Kidney (tissue), 22 donors: ENCODE measurements at places on chromosomes 5 and 9. TPM values are rescaled to one million over a fixed set of nuclear protein-coding genes. Genes with fewer than 3 reads are reported as not detected.

DNA sequence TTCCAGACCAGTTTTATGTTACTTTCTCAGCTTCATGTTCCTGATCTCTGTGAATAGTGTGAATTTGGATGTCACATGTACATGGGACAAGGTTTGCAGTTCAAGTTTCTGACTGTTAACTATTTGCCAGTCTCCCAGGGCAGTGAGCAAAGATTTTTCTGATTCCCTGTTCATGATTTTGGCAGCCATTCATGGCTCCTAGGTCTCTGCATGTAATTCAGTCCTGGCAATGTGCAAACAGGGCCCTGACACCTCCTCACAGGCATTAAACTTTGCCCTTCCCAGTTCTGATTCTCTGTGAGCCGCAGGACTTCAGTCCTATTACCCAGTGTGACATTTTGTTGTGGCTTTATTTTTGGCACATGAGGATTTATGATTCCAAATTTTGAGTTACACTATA lies 349.7 kb downstream of the ARRDC3 start:
- DNase-seq, result no peak

DNA sequence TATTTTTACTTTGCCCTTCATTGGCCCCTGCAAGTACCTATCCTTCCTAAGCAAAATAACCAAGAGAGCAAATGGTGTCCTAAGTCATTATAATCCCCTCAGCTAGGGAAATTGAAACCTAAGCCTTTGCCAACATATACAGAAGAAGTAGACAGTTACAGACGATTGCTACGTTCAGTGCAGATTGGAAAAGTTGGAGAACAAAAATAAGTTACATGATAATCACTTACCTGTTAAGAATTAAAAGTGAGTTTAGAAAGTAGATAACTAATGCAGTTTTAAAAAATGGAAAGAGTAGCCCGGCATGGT lies 244.8 kb downstream of the MPDZ start:
- DNase-seq, result no peak

GRCh38 chr9:70217029-70217428 lies 41.7 kb upstream of the SMC5 start:
- DNase-seq, result no peak

GRCh38 chr5:107301999-107302398 lies 368.7 kb downstream of the EFNA5 start:
- no peak for DNase-seq

- DNase-seq, result no peak
Measured at GRCh38 chr5:73198833-73199592, 26.0 kb downstream of the TMEM174 start.

DNA sequence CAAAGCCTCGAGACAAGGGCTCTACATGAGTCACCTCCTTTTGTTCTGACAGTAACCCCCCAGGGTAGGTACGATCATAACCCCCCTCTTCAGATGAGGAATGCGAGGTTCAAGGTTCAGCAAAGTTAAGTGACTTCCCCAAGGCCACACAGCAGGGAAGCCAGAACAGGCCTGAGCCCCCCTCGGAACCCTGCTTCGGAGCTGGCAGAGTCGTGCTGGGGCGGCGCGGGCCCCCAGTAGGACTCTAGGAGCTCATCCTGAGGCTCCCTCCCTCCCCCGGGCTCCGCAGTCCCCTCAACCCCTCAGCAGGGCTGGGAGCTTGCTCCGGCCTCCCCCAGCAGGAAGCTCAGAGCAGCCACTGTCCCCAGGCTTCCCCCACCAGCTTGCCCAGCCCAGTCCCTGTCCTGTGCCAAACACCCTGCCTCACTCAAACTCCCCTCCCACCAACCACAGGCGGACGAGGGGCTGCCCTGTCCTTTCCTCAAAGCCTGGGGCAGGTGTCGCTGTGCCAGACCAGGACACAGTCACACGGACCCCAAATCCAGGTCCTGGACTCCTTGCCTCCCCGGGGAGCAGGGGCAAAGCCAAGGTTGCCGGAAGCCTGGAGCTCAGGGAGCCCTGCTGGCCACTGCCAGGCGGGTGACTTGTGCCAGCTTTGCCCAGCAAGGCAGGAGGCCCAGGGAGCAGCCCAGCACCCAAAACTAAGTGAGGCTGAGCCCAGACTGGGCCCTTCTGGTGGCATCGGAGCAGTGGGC lies 5.1 kb downstream of the AGPAT2 start:
- no peak for DNase-seq

DNA sequence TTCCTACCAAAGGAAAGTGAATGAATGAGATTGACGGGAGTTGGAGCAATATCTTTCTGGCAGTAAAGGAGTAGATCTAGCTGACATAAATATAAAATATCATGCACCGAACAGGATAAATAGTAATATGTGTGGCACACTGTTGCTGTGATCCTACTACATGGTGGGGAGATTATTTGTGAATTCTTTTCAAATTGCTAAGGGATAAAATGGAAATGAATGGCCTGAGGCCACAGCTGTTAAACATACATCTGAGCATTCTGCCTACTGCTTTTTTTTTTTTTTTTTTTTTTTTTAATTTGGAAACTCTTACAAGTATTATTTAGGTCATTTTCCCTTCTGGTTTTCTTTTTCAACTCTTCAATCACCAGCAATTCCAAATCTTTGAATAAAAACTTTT lies 66.8 kb downstream of the MEF2C start:
- DNase-seq, result no peak

DNA sequence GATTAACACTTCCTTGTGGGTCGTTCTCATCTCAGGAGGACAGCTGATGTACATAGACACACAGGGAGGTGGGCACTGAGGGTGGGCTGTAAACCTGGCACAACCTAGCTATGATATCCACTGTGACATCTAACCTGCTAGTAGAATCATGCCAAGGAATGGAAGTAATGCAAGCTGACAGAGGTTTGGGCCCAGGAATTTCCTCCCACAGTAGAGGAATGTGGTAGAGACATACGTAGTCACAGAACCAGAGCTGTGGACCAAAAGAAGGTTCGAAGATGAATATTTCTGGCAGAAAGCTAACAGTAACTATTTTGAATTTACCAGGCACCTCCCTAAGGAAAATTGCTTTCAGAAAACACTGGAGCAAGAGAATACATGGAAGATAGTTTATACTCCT lies 15.2 kb upstream of the DNAJC25 start:
- no peak for DNase-seq

DNA sequence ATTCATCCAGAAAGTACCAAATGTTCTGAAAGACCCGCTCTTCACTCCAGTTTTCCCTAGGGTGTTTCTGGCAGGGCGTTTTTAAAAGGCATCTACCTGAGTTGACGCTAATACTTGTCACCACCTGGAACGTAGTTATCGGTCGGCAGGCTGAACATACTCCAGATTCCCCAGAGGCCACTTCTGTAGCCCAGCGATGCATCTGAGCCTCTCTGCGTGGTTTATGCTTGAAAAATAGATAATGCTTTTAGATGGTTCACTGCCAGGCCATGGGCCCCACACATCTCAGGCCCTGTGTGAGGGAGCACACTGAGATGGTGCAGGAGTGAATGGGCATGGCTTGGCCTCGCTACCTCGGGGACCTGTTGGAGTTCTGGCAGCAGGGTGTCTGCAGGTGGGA lies 33.0 kb upstream of the NCS1 start:
- DNase-seq, result no peak

- DNase-seq, result peak; percentile 45
Measured at GRCh38 chr9:69805962-69806515, 14.6 kb upstream of the CFAP95 start.

- DNase-seq, result no peak
Measured at GRCh38 chr5:137782984-137783536, 28.9 kb upstream of the HNRNPA0 start.

DNA sequence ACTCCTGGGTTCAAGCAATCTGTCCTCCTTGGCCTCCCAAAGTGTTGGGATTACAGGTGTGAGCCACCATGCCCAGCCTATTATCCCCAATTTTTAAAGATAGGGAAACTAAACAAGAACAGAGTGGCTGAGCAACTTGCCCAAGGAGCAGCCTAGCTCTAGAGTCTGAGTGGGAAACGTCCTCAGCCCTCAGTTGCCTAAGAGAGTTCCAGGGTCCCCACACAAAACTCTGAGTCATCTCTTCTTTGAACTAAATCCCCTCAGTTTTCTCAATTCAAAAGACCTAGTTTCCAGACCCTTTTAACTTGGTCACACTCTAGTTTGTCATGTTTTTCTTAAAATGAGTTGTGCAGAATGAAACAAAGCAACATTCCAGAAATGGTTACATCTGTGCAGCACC lies 33.5 kb downstream of the GGTA1 start:
- no peak for DNase-seq

GRCh38 chr5:120415985-120416384 lies 48.1 kb upstream of the PRR16 start:
- DNase-seq, result no peak

DNA sequence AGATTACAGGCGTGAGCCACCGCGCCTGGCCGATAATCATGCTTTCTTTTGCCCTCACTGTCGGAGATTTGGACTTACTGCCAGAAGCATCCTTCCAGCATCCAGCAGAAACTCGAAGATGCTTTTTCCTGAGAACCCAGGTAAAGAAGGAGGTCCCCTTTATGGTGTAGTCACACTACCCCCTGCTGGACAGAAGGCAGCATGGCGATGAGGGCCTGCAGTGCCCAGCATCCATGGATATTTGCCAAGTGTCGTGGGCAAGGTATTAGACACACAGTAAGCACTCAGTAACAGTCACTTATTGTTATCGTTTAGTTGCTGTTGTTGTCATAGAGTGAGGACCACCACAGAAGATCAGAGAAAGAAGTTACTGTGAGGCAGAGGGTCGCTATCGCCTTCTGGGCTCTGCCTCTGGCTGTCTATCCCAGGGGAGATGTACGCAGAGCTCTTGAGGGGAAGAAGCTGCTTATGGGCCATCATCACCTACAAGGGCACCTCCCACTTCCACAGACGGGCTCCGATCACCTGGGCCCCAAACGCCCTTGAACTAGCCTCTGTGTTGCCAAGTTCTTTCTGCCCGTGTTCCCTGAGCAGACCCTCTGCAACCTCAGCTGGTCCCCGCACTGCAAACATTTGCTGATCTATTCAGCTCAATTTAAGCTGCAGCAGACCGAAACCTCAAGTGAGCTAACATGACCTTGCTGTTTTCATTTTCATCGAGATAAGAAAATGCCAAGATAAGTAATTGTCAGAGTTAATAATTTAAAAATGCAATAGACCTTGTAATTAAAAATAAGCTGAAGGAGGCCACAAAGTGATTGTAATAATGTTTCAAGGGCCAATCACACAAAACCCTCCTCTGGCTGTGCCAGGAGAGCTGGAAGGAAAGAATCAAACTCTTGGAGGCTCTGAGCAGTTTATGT lies 23.9 kb downstream of the C5orf15 start:
- peak; percentile 88 for DNase-seq

- no peak for DNase-seq
Measured at GRCh38 chr5:175274171-175274570, 169.8 kb downstream of the DRD1 start.

DNA sequence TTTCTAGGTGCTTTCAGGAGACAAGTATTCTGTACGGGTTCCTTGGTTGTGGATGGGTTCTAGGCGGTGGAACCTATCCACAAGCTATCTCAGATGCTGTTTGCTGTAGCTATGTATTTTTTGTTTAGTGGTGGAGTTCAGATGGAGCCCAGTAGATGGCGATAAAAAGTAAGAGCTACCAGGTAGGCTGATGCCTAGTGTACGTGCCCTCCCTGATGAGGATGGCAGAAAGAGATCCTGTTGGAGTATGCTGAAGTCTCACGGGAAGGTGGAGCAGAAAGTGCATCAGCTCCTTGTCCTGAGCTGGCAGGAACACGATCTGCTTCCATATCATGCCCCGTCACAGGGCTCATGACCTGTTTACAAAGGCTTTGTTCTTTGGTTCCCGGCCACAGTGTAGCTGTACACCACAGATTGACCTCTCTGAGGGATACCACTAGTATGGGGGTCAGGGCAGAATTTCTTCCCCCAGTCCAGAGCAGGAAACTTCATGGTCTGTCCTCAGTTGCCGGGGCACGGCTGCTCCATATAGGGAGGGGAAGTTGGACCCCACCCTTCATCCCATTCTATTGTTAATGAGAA lies 12.6 kb upstream of the UGT3A2 start:
- peak; percentile 64 for DNase-seq

DNA sequence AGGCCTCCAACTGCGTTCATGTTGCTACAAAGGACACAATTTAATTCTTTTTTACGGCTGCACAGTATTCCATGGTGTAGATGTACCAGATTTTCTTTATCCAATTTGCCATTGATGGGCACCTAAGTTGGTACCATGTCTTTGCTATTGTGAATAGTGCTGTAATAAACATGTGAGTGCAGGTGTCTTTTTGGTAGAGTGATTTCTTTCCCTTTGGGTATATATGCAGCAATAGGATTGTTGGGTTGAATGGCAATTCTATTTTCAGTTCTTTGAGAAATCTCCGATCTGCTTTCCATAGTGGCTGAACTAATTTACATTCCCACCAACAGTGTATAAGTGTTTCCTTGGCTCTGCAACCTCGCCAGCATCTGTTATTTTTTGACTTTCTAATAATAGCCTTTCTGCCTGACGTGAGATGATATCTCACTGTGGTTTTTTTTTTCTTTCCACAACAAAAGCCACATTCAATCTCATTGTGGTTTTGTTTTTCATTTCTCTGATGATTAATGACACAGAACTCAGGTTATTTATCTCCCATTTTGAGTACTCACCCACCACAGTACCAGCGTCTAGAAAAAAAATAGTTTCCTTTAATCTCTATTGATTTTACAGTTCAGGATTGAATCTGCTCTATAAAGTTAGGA lies 21.9 kb downstream of the ARRDC3 start:
- no peak for DNase-seq

DNA sequence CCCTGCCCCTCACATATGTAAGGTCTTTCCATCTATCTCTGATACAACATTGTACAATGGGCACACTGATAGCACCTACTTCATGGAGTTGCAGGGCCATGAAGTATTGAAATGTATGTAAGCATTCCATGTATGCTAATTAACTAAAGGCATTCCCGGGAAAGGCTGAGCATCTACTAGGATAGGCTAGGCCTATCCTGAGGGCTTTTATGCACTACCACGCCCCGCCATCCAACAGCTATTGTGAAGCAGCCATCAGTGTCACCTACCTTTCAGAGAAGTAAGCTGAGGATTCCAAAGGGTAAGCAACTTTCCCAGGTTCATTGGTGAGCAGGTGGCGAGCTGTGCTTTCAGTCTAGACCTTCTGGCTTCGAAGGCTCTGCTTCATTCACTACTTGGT lies 47.6 kb downstream of the NSG2 start:
- DNase-seq, result no peak

- DNase-seq, result no peak
Measured at GRCh38 chr5:144177548-144177947, 6.9 kb downstream of the KCTD16 start.

- DNase-seq, result peak; percentile 43
Measured at GRCh38 chr5:97065475-97065874, 76.9 kb downstream of the LIX1 start.

Gene SELENOP
- 305 TPM for total RNA-seq

Gene TXNDC8
- total RNA-seq, result not detected

Gene PCDHGB6
- 7.5 TPM for total RNA-seq

Gene IFNK
- total RNA-seq, result not detected

Gene NOP16
- 18.1 TPM for total RNA-seq

Gene CNTNAP3B
- total RNA-seq, result 26.3 TPM

Gene DNAI1
- total RNA-seq, result 3.0 TPM

Gene ADAMTS12
- 2.0 TPM for total RNA-seq
